NCI-H446 treated with DMSO at 0.1 percent for 48 hours (cell line): ENCODE measurements at places on chromosomes 16 and 17.

DNA sequence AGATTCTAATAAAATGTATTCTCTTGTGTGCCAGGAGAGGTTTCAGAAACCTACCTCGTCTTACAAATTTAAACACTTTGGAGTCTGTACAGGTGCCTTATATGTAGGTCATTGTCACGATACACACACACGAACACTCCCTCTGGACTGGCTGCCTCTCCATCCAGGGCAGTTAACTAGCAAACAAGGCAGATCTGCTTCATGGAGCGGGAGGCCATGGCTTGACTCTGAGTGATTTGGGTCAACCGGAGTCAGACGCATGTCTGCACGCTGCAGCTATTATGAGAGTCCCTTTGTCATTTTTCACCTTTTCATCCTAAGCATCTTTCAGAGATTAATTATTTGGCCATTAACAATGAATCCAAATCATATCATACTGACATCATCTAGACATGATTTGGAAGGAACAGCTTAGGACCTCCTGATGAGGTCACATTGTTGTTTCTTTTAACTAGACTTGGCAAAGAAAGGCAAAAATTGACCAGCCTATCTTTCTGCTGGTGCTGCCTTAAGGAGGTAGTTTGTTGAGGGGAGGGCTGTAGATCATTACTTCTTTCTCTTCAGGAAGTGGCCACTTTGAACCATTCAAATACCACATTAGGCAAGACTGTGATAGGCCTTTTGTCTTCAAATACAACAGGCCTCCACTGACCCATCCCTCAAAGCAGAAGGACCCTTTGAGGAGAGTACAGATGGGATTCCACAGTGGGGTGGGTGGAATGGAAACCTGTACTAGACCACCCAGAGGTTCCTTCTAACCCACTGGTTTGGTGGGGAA, 58.9 kb downstream of the HLF start:
- no peak for DNase-seq

DNA sequence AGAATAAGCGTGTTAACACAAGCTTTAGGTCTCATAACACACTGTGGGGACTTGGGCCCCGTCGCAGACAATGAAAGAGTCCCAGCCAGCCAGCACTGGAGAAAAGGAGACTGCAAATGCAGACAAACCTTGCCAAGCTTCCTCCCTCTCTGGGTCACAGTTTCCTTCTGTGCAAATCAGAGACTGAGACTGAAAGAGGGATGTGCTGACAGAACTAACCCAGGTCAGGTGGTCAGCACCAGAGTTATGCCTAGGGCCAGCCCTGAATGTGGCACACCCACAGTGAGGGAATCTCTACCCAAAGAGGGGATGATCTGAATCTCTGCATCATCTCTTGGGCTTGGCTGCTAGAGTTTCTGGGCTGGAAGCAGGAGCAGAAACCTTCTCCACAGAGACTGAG, 282.3 kb upstream of the CCL2 start:
- no peak for DNase-seq

GRCh38 chr17:19398301-19399181, 11.6 kb upstream of the MFAP4 start:
- no peak for DNase-seq

DNA sequence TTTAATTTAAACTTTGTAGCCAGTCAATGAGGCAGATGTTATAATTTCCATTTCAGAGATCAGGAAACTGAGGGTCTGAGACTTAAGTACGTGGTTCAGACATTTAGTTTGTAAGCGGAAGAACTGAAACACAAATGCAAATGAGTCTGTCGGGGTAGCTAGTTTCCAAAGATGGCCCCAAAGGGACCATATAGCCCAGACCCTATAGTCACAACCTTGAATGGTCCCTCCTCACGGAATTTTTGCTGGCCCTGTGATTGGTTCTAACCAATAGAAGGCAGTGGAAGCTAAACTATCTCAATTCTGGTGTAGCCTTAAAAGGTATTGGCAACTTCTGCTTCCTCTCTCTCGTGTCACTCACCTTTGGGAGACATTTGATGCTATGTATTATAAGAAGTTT, 7.5 kb upstream of the BCO1 start:
- no peak for DNase-seq

- no peak for DNase-seq
These were observed 621.2 kb upstream of the CDH5 start for GRCh38 chr16:65745201-65745708.

- DNase-seq: no peak
These were observed 23.6 kb upstream of the HOXB9 start for GRCh38 chr17:48649741-48650140.

DNA sequence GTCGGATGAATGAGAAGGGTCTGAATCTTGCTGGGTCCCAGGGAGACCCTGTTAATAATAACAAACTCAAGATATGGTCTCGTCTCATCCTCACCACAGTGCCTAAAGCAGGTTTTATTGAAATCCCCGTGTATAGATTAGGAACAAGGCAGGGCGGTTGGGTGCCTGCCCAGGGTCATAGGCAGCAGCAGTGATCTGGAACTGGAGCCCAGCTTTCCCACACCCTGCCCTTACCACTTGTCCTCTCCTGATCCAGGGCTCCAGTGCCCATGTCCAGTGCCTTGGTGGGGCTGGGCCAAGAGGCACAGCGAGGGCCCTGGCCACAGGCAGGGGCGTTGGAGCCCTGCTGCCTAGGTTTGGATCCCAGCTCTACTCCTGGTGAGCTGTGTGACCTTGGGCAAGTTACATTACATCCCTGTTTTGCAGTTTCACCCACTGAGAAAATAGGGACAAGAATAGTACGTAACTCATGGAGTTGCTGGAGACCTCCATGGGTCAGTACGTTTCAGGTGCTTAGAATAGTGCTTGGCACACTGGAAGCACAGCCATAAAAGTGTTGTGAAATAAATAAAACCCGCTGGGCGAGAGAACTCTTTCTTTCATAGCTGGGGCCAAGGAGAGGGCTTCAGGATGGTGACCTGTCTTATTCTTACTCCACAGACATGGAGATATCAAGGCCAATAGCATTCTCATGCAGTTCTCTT, 13.9 kb downstream of the SOCS3 start:
- DNase-seq: no peak

- no peak for DNase-seq
These were observed 1.1 kb upstream of the GFOD2 start for GRCh38 chr16:67720236-67720635.

GRCh38 chr16:50676684-50677225, 4.4 kb downstream of the SNX20 start:
- DNase-seq: no peak

DNA sequence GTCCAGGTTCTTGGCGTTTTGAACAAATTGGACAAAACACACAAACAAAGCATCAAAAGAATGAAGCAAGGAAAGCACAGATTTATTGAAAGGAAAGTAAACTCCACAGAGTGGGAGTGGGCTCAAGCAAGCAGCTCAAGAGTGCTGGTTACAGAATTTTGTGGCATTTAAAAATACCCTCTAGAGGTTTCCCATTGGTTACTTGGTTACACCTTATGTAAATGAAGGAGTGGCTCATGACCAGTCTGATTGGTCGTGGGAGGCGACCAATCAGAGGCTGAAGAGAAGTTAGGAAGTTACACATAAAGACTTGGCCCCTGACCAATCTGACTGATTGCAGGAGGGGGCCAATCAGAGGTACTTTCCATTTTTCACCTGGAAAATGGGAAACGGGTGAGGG, 1373.8 kb upstream of the GOT2 start:
- no peak for DNase-seq

- DNase-seq: no peak
These were observed 152.1 kb upstream of the PLCG2 start for GRCh38 chr16:81627024-81627423.

GRCh38 chr17:39527220-39527813, 66.0 kb downstream of the CDK12 start:
- DNase-seq: peak; percentile 0

- DNase-seq: no peak
These were observed 96.3 kb upstream of the ZNF750 start for GRCh38 chr17:82935966-82936767.

DNA sequence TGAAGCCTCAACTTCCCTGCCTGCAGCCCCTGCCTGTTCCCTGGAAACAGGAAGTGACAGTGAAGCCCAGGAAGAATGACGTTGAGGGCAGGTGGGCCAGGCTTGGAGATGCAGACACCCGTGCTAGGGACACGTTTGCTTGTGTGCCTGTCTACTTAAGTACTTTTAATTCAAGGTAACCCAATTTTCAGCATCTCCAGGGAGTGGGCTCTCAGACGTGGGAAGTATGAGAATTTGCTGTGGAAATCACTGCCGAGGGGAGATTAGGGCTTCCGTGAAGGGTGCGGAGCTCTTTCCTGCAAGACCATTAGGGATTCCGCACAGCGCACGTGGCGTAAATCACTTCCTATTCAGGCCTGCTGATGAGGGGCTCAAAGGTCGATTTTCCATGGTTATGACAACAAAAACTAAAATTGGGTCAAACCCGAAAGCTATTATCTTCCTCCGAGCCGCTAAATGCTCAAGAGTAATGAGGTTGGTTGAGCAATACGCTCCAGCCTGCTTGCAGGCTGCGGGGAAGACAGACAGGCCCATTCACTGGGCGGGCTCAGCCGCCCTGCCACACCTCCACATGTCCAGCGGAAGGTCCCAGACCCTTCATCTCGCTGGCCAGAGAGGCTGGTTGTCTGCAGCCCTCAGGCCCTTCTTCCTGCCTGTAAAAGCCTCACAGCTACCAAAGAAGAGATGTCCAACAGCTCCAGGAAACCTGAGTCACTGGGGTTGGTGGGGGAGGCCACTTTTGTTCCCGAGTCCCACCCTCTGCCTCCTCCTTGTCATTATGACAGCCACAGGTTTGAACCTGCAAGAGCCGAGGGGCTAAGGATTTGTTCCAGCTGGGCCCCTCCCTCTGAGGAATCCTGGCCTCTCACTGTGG, 109.9 kb downstream of the RBFOX3 start:
- no peak for DNase-seq

DNA sequence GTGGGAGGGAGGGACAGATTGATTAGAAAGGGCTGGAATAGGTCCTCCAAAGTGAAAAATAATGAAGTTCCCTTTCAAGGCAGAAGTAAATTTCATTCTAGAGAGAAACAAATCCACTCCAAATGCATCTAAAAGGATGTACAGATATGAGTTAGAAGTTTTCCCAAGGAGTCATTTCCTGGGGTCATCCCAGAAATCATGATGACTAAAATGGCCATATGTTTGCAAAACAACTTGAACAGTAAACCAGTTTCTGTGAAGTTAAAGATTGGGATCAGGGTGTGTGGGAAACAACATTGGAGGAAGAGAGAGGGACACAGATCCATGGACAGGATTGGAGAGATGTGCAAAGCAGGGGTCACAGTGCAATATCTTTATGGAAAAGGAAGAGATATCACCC, 32.5 kb upstream of the ARHGAP44 start:
- no peak for DNase-seq

- DNase-seq: no peak
These were observed 31.5 kb upstream of the SHISA9 start for GRCh38 chr16:12869698-12870427.
